Activated CD4-positive, alpha-beta T cell treated with anti-CD3 and anti-CD28 coated beads, Interleukin-2, Interleukin-6, amounts not matched to agents 100 ng/mL and 50 ng/mL, durations not matched to agents 16 hours and 8 hours (primary cell): ENCODE measurements at places on chromosomes 1 and 21.
A peak's percentile ranks its signal among the peaks of the same experiment; 100 is the strongest.

- DNase-seq = no peak
Measured at GRCh38 chr1:194809665-194810064, 1623.3 kb upstream of the B3GALT2 start.

- DNase-seq = no peak
Measured at GRCh38 chr21:42521384-42521783, 7.7 kb downstream of the SLC37A1 start.

- peak; percentile 79 for DNase-seq
Measured at GRCh38 chr21:39313571-39314142, at the start of gene BRWD1. BRWD1 (minus strand) TSS chr21:39313632; CDS start chr21:39313491, 141 bp downstream.

DNA sequence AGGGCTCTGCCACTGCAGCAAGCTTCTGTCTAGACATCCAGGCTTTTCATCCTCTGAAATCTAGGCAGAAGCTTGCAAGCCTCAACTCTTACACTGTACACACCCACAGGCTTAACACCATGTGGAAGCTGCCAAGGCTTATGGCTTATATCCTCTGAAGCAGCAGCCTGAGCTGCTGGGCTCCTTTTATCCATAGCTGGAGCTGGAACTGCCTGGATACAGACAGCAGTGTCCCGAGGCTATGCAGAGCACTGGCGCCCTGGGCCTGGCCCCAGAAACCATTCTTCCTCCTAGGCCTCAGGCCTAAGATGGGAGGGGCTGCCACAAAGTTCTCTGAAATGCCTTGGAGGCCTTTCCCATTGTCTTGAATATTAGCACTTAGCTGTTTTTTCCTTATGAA, 19.3 kb upstream of the POGK start:
- DNase-seq = no peak

- peak; percentile 10 for DNase-seq
Measured at GRCh38 chr21:22575165-22575584, 1577.0 kb downstream of the NCAM2 start.

DNA sequence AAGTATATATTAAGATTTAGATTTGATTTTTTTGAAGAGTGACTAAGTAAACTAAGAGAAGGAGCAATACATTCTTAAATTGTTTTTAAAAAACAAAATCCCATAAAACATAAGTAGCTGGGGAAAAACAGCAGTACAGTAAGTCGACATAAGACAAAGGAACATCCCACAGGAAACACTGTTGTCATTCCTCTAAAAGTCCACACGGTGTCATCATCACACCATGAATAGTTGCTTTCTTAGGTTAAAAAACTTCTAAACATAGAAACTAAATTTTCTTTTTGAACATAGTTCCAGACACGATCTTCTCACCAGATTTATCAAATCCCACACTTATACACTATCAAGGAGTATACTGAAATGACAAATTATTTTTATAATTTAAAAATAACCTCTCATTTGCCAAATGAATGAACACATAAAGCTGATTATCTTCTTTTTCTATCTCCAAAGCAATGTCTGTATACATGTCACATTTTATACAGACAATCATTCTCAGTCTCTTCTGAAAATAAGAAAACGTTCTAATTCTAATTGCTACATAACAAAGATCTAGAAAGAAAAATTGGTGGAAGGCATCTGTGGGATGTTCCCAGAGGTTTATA, 15.8 kb downstream of the ODF2L start:
- peak; percentile 39 for DNase-seq

DNA sequence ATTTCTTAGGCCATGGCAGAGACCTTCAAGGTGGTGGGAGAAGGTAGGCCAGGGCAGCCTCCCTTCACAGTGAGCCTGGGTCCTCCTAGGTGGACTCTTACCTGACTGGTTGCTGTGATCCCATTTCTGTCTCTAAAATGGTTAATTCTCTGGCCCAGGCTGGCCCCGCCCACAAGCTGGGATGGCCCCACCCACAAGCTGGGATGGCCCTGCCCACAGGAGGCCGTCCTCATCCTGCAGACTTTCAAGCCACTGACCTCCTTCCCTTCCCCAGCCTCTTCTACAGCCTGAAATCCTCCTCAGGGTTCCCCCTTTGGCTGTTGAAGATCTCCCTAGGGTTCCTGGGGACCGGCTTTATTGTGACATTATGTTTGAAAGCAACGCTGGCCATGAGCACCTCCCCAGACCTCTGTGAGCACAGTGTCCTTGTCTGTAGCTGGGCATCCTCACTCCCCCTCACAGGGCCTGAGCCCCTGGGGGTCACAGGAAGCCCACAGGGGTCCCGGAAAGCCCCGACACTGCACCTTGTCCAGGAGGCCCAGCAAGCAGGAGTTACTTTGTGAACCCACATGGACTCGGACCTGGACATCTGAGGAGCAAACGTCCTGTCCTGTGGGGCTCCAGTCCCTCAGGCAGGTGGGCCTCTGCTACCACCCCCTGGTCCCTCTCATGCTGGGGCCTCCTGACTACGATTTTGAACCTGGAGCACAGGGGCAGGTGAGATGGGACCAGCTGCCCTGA, 621.7 kb downstream of the MATN1 start:
- no peak for DNase-seq

GRCh38 chr1:100360790-100361510, 8.6 kb downstream of the CDC14A start:
- no peak for DNase-seq

GRCh38 chr1:94820936-94821335, 779 bp downstream of the SLC44A3 start:
- no peak for DNase-seq

GRCh38 chr1:185155600-185156287, 1.0 kb downstream of the TRMT1L start:
- no peak for DNase-seq

- no peak for DNase-seq
Measured at GRCh38 chr1:8122477-8123407, 96.6 kb upstream of the ERRFI1 start.

DNA sequence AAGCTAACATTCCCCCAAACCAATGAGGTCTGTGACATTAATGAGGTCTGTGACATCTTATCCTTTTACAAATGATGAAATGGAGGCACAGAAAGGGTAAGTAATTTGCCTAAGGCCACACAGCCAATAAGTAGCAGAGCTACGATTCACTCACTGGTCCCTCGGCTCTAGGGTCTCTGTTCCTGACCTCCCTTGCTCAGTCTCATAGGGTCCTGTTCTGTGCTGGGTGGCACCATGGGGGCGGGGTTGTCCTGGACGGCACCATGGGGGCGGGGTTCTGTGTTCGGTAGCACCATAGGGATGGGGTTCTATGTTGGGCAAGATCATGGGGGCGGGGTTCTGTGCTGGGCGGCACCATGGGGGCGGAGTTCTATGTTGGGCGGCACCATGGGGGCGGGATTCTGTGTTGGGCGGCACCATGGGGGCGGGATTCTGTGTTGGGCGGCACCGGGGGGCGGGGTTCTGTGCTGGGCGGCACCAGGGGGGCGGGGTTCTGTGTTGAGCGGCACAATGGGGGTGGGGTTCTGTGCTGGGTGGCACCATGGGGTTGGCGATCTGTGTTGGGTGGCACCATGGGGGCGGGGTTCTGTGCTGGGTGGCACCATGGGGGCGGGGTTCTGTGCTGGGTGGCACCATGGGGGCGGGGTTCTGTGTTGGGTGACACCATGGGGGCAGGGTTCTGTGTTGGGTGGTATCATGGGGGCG, 55.6 kb downstream of the CLSTN1 start:
- peak; percentile 56 for DNase-seq

GRCh38 chr21:36522219-36522808, 42.4 kb upstream of the CLDN14 start:
- DNase-seq = no peak

GRCh38 chr1:39727221-39727931, 11.3 kb upstream of the PPIE start:
- DNase-seq = peak; percentile 44

- no peak for DNase-seq
Measured at GRCh38 chr1:201405484-201405831, 6.3 kb upstream of the LAD1 start.

GRCh38 chr1:36845802-36846201, 188.5 kb downstream of the GRIK3 start:
- DNase-seq = no peak

GRCh38 chr1:227396539-227397353, 78.5 kb upstream of the CDC42BPA start:
- DNase-seq = peak; percentile 2
